Choroid plexus epithelial cell (primary cell): ENCODE measurements at places on chromosomes 5 and 9.

DNA sequence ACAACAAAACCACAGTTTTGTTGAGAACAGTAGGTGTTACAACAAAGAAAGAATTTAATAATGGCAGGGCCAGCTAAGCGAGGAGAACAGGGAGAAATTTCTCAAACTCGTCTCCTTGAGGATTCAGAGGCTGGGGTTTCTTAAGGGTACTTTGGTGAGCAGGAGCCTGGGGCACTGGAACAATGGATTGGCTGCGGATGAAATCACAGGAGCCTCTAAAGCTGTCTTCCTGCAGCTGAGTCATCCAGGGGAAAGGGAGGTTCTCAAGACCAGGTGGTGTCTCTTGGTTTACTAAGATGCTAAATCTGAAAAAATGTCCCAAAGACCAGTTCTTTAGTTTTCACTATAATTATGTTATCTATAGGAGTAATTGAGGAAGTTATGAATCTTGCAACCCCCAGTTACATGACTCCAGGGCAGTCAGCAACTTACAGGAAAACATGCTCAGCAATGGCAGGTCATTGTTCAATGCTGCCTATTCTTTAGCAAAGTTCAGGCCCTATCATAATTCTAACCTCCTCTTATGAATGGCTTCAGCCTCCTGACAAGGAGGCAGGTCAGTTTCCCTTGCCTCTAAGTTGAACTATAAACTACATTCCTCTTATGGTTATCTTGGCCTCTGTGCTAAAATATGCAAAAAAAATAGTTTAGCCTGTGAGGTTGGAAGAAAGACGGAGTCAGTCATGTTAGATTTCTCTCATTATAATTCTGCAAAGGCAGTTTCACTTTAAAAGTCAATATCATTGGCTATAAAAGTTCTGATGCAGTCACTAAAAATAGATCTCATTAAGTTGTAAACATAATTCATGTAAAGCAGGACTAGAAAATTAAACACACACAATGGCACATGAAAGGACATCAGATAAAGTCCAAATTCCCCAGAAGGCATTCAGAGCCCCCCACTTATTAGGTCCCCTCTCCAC lies 63.3 kb upstream of the CKS2 start:
- DNase-seq = peak; percentile 33

DNA sequence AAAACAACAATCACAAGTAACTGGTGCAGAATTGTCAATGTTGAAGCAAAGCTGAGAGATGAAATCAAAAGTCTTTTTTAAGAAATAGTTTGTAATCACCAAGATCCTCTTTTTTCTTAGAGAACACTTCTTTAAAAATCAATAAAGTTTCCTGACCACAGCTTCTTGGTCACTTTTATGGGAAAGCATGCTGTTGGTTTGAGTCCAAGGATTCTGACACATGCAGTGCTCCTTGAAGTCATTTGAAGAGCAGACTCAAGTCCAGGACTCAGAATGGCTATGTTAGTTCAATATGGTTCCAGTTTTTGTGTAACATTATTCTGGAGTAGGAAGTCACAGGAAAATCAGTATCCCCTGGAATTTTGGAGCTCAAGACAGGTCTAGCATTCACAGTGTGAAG lies 480.6 kb downstream of the NR2F1-AS1 start:
- peak; percentile 62 for DNase-seq

- DNase-seq = no peak
Measured at GRCh38 chr5:37478121-37478894, 99.2 kb downstream of the WDR70 start.

DNA sequence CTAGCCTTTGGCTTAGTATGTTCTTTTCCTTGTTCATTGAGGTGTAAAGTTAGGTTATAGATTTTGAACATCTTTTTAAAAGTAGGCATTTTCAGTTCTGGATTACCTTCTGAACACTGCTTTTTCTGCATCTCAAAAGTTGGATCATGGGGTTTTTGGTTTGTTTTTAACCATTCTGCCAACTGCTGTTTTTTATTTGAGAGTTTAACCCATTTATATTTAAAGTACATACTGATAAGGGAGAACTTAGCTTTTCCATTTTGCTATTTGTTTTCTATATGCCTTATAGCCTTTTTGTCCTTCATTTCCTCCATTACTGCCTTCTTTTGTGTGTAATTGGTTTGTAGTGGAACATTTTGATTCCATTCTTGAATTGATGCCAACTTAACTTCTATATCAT lies 30.5 kb upstream of the ZNF169 start:
- DNase-seq = no peak

DNA sequence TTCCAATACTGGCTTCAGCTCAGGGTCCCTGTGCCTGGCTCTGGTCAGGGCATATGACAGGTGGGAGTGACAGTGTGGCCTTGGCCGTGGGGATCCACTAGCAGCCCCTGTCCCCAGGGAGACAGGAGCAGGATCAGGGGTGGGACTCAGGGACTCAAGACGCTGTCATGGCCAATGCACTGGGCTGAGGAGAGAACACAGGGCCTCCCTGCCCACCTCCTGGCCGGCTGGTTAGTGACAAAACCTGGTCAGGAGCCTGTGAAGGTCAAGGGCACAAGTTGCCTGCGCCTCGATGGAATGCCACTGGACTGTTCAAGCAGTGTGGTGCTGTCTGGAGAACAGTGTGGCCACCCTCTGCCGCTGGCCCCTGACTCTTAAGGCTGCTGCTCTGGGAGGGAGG lies 86.8 kb downstream of the OLFM1 start:
- no peak for DNase-seq

- DNase-seq = no peak
Measured at GRCh38 chr9:126293522-126293889, 33.1 kb upstream of the MVB12B start.

- DNase-seq = peak; percentile 58
Measured at GRCh38 chr9:32350682-32351081, 33.8 kb upstream of the ACO1 start.

DNA sequence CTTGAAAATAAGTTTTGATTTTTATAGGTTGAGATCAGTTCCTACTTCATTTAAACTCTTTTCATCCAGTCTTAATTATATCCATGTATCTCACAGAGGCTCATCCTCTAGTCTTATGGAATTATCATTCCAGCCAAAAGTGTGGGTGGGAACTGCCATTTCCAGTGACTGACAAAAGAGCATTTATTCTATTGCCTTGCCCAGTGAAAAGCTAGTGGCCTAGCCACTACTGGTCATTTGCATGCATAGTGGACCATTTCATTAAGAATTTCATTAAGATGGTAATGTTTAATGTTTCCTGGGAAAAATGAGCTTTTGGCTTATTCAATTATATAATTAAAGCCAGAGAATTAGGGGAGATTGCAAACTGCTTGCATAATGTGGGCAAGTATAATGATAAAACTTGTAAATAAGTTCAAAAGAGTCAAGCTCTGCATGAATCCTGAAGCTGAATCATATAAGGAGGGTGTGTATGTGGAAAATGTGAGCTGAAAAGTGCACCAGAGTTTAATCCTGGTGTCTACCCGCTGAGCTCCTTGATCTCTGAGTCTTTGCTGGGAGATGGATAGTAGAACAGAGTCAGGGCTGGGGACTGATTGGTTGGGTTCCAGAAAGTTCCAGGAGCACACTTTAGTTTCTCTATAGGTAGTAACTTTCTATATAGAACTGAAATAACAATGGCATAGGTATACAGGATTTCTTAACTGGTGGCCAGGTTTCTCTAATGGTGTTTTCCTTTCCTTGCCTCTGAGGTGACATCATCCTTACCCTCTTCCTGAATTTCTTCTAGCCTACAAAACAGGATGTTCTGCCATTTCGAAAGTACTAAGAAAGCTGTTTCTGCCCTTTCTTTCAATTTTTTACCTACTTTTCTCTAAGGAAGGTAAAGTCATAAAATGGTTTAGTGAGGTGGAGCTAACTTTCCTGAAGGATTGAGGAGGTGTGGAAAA lies 78.5 kb downstream of the KIF4B start:
- DNase-seq = no peak
